ENCODE measurements at places on chromosomes 7 and 10.
A peak's percentile ranks its signal among the peaks of the same experiment; 100 is the strongest.

DNA sequence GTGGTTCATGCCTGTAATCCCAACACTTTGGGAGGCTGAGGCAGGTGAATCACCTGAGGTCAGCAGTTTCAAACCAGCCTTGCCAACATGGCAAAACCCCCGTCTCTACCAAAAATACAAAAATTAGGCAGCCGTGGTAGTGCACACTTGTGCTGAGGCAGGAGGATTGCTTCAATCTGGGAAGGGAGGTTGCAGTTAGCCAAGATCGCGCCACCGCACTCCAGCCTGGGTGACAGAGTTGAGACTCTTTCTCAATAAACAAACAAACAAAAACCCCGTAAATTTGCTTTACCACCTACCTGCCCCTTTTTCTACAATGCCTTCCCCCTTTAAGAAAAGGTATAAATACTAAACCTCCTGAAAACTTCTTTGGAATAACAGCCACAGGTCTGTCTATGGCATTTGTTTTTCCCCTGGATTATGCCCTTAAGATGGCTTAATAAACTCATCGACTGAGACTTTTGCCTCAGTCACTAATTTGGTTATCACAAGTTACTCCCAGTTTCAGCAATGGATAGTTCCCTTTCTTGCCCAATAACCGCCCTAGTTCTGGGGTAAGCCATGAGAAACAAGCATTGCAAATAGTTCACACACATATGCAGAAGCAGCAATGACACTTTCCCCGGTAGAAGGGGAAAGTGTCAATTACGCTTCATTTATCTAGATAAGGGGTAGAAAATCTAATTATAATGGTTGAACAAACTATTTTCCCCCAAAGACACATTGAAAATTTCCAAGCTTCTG is 52.8 kb upstream of the SVIL start:
- no peak overlapping the region for H3K27ac ChIP-seq
- peaks cover 18% of the 10 kb centered on the region for H3K4me1 ChIP-seq
- no peak for DNase-seq
- peaks cover 5% of the 10 kb centered on the region for H3K27me3 ChIP-seq

DNA sequence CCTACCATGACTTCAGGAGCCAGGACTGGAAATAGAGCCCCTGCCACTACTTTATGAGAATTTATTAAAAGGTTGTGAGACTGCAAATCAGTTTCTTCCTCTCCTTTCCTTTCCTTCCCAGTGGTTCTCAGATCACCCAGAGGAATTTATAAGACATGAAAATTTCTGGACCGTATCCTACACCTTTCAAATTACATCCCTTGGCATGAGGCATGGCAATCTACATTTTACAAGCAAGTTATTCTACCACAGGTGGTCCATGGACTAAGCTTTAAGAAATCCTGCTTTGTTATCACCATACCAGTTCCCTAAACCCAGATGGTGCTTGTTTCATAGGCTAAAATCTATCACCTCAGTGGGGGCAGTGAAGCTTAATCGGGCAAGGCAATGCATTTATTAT is 66.5 kb downstream of the TPK1 start:
- H3K4me1 ChIP-seq, result no peaks in the 10 kb centered on the region
- no peak overlapping the region for H3K27ac ChIP-seq
- no peak for DNase-seq
- H3K27me3 ChIP-seq, result no peaks in the 10 kb centered on the region

DNA sequence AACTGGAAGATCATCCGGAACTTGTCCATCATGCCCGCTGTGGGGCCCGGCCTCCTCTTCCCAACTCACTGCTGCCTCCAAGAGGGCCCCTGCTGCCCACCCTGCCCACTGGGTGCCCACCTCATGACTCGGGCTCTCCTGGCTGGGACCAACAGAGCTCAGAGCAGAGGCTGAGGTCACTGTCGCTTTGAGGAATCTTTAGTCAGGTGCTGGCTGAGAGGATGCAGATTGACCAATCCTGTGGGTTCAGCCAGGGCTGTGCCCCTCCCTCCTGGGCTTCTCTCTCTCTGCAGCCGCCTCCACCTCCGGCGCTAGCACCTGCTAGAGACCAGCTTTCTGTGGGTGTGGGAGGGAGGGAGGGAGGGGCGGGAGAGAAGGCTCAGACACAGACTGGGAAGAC is at the start of gene CALHM1:
TSS of gene CALHM1 (minus strand) at position 181 of the 400 bp plus-strand sequence. CDS start at position 32, 149 bp downstream.
- H3K27ac ChIP-seq, result peak within 1 kb of the TSS; percentile 29
- peaks cover 2% of the 10 kb centered on the region for H3K27me3 ChIP-seq
- H3K4me3 ChIP-seq, result no peak within 1 kb of the TSS
- no peak for DNase-seq

GRCh38 chr7:124754576-124755268 is 10.9 kb downstream of the GPR37 start:
- no peak overlapping the region for H3K27ac ChIP-seq
- no peak overlapping the region for H3K4me3 ChIP-seq
- peaks cover 15% of the 10 kb centered on the region for H3K27me3 ChIP-seq
- no peak for DNase-seq
- no peaks in the 10 kb centered on the region for H3K36me3 ChIP-seq

- no peak overlapping the region for H3K4me3 ChIP-seq
- no peaks in the 10 kb centered on the region for H3K27me3 ChIP-seq
- H3K36me3 ChIP-seq, result no peaks in the 10 kb centered on the region
- DNase-seq, result no peak
Observed at GRCh38 chr7:75900617-75901315, 14.2 kb upstream of the POR start.

GRCh38 chr7:8035647-8036518 is 67.3 kb downstream of the GLCCI1 start:
- no peak overlapping the region for H3K4me3 ChIP-seq
- peaks cover 61% of the 10 kb centered on the region for H3K36me3 ChIP-seq
- no peaks in the 10 kb centered on the region for H3K27me3 ChIP-seq
- H3K27ac ChIP-seq, result peak overlapping the region; percentile 25
- DNase-seq, result no peak
- H3K4me1 ChIP-seq, result peaks cover 23% of the 10 kb centered on the region

DNA sequence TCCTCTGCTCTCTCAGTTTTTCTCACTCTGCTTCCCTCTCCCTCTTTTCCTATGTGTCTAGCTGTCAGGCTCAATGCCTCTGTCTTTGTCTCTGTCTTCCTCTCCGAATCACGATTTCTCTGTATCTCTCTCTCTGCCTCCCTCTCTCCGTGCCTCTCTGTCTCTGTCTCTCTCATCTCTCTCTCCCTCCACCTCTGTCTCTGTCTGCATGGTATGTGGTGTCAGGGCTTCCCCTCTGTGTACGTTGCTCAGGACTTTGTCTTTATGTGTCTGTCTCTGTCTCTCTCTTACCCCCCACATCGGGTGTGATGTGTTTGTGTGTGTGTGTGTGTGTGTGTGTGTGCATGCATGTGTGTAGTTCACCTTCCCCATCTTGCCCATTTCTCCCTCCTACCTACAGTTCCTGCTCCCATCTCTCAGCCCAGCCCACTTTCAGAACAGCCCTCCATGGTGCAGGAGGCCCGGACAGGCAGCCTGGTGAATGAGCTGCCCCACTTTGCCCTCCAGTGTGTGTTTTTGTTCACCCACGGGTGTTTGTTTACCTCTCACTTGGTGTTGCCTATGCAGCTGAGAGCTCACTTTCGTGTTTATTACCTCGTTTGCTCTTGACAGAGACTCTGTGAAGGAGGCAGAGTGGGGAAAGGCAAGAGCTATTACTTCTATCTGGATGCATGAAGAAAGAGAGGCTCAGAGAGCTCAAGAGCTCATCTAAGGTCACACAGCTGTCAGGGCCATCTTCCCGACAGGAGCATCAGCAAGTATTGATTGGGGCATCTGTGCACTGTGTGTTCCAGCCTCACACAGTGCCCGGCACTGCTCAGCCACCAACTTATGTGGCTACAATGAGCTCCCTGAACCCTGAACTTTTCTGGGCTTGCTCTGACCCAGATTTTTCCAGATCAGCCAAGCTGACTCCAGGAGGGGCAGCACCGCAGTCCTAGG is 163.5 kb upstream of the ZMIZ1 start:
- H3K4me3 ChIP-seq, result no peak overlapping the region
- no peaks in the 10 kb centered on the region for H3K4me1 ChIP-seq

Data from activated T-helper 2 cell treated with anti-CD3 and anti-CD28 coated beads, Interferon-gamma antibody, Interleukin-2, Interleukin-4, amounts not matched to agents 10 μg/mL and 5 μg/mL and 100 μg/mL, durations not matched to agents 14 hours and 24 hours and 36 hours (primary cell).